ENCODE measurements at places on chromosomes 11 and 22. TPM values are rescaled to one million over a fixed set of nuclear protein-coding genes. Genes with fewer than 3 reads are reported as not detected.

Gene SMC1B
- total RNA-seq = not detected

Gene TTLL12
- 76.6 TPM for total RNA-seq

Gene NPAS4
- not detected for total RNA-seq

- DNase-seq = no peak
Measured at GRCh38 chr11:134101282-134101681, 32.4 kb downstream of the JAM3 start.

GRCh38 chr11:66417000-66417399, 3.8 kb upstream of the NPAS4 start:
- no peak for DNase-seq

GRCh38 chr22:17842386-17842785, 68.1 kb upstream of the BID start:
- no peak for DNase-seq

- DNase-seq = peak; percentile 86
Measured at GRCh38 chr11:1876361-1877063, 15.2 kb downstream of the PRR33 start.

GRCh38 chr11:114259551-114259983, 36.6 kb upstream of the NNMT start:
- no peak for DNase-seq

GRCh38 chr11:108606495-108607160, 13.1 kb upstream of the EXPH5 start:
- no peak for DNase-seq

GRCh38 chr11:78851878-78852586, 277.4 kb upstream of the NARS2 start:
- peak; percentile 77 for DNase-seq

GRCh38 chr11:111021131-111021530, 224.4 kb upstream of the POU2AF2 start:
- DNase-seq = no peak
